Frontal cortex (tissue), 4 donors: ENCODE measurements at places on chromosomes 12 and 14. TPM values are rescaled to one million over a fixed set of nuclear protein-coding genes. Genes with fewer than 3 reads are reported as not detected.

GRCh38 chr14:75165586-75166391 is 10.6 kb downstream of the TMED10 start:
- DNase-seq: peak; percentile 24

The KRT6B gene
- not detected for total RNA-seq

The LUM gene
- 12.6 TPM for total RNA-seq

The KRT71 gene
- not detected for total RNA-seq

DNA sequence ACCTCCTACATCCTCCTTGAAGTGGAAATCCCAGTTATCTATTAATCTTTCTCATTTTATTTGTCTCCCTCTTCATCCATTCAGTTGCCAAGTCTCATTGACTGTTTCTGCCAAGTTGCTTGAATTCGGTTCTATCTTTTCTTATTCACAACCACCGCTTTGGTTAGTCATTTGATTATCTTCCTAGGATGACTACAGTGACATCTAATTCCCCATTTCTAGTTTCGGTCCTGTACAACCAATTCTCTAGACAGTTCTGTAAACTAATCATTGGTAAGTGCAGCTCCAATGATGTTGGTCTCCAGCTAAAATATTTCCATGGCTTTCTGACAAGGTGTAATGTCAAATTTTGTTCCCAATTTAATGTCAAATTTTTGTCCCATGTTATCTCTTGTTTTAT is 220.1 kb downstream of the ADAMTS20 start:
- no peak for DNase-seq

- no peak for DNase-seq
These were observed 1340.9 kb upstream of the TMEM132C start for GRCh38 chr12:126926023-126926594.

- no peak for DNase-seq
These were observed at the start of gene GDF3 for GRCh38 chr12:7695566-7696197. Gene GDF3 (minus strand): TSS chr12:7695775. CDS start chr12:7695728, 47 bp downstream.

DNA sequence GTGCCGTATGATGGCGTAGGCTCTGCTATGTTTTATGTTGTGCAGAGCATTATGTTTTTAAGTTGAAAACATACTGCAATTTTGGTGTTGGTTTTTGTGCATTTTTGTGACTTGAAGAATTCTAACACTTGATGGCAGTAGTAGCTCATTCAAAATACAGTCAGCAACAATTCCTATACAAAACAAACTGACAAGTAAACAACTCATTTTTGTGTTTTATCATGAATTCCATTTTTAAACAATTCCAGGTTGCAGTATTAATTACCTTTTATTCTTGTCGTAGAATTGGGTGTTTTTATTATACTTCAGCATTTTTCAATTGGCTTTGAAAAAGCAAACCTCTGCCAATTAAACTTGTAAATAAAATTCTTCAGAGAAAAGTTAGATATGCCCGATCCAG is 4.1 kb upstream of the CCER1 start:
- DNase-seq: no peak

GRCh38 chr14:35286003-35286600 is 6.1 kb upstream of the PSMA6 start:
- DNase-seq: no peak

The SERPINA3 gene
- total RNA-seq: not detected

The ISM2 gene
- total RNA-seq: 1.2 TPM

- DNase-seq: peak; percentile 29
These were observed 7.8 kb upstream of the TBPL2 start for GRCh38 chr14:55448141-55448614.

DNA sequence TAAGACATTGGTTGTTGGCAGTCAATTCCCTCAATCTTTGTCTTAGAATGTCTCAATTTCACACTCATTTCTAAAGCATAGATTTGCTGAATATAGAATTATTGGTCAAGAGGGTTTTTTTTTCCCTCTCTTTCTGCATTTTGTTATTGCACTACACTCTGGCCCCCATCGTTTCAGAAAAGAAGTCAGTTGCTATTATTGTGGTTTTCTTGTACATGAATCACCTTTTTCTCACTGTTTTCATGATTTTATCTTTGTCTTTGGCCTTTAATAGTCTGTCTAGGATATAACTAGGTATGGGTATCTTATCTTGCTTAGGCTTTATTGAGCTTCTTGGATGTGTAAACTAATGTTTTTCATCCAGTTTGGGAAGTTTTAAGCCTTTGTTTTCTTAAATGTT is 194.3 kb upstream of the DAAM1 start:
- no peak for DNase-seq

GRCh38 chr12:104154806-104155205 is 16.8 kb upstream of the NFYB start:
- no peak for DNase-seq

DNA sequence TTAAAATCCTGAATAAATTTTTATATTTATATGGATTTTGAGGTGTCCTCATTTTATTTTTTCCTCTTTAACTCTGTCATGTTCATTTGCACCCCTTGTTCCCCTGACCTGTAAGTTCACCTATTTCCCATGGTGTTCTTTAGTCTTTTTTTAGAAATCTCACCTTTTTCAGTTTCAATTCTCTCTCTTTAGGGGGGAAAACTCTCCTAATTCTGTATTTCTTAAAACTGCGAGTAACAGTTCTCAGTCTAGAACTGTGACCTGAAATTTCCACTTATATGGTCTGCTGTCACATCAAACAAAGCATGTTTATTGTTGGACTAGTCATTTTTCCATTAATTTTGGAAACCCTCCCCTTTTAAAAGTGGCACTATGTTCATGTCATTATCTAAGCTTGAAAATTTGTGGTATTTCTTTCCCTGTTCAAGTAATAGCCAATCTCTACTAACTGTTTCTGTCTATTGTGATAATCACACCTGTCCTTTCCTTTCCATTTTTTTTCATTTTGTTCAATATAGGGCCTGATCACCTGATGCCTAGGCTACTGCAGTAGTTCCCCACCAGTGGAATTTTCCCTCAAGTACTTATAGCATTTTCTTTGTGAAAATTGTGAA is 14.0 kb upstream of the FBXO33 start:
- no peak for DNase-seq

DNA sequence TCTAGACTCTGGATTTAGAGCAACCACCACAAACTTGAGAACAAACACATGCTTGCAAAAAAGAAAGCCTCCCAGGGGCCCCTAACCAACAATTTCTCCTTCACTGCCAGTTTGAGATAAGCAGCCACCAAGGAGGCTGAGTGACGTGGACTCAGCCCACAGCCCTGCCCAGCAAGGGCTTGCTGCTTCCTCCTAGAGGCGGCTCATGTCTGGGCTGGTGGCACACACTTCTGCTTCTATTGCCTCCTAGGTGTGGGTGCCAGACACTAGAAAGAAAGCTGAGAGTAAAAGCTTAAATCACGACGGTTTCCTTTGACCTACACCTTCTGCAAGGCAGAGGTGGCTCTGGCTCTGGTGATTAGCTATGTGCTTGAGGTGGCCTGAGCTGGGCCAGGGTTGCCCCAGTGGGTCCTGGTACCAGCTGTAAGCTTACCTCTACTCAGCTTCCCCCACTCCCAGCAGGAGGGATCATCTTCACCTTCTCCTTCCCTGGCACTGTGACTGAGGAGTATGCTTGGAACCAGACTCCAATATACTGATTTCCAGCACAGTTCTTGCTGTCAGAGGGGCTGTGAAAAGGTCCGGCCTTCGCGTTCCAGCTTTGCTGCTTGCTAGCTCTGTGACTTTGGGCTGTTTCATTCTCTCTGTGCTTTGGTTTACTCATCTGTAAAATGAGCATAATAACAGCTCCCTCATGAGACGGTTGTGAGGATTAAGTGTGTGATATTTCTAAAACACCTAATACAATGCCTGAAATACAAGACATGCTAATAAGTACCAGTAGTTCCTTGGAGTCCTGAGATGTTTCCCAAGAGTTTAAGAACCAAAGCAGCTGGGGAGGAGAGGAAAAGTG is 89.7 kb upstream of the PARP11 start:
- DNase-seq: no peak

GRCh38 chr12:52151153-52151836 is 40.5 kb downstream of the KRT80 start:
- no peak for DNase-seq

The LGR5 gene
- total RNA-seq: under 0.01 TPM

- DNase-seq: peak; percentile 8
These were observed 31.2 kb downstream of the TAS2R7 start for GRCh38 chr12:10771132-10771733.

The LHX5 gene
- total RNA-seq: 0.41 TPM

DNA sequence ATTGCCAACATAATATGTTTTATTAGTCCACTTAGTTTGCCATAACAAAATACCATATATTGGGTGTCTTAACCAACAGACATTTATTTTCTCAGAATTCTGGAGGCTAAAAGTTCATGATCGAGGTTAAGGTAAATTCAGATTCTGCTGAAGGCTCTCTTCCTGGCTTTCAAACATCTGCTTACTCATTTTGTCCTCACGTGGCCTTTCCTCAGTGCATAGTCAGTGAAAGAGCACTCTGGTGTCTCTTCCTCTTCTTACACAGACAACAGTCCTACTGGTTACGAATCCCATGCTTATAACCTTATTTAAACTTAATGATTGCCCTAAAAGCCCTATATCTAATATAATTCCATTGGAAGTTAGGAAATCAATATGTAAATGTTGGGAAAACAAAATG is 479.7 kb downstream of the FSCB start:
- no peak for DNase-seq

The CEBPE gene
- not detected for total RNA-seq

The PZP gene
- total RNA-seq: under 0.01 TPM

The WDHD1 gene
- total RNA-seq: 9.0 TPM
